Cardiac muscle cell (in vitro differentiated cells and primary cell): ENCODE measurements at places on chromosomes 12 and 14. TPM values are rescaled to one million over a fixed set of nuclear protein-coding genes. Genes with fewer than 3 reads are reported as not detected.

DNA sequence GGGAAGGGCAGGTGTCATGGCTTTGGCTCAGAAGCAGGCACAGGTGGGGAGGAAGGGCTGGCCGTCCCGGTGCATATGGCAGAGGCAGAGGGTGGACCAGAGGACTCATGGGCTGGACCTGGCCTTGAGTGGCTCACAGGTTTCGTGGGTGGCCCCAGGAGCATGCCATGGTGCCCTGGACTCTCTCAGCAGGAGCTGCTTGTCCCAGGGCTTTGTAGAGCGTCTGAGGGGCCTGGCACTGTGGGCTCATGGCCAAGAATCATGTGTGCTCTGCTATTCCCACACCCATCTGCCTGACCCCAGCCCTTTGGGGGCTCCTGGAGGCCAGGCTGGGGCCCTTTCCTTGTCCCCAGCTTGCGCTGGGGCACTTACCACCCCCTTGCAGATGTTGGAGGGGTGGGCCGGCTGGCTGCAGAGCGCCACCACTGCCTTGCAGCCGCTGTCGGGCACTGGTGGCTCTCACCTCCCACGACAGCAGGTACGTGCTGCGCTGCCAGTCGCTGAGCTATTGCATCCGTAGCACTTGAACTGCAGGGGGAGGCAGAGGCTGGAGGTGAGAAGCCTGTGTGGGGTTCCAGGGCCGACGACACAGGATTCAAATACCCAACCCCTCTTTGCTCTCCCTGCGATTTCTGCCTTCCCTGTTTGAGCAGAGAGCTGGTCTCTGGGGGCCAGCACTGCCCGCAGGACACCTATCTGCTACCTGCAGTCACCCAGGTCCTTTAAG is 187.4 kb upstream of the PRMT8 start:
- no peak overlapping the region for H3K27ac ChIP-seq
- no peaks in the 10 kb centered on the region for H3K36me3 ChIP-seq
- DNase-seq, result peak; percentile 73
- peaks cover 5% of the 10 kb centered on the region for H3K27me3 ChIP-seq

DNA sequence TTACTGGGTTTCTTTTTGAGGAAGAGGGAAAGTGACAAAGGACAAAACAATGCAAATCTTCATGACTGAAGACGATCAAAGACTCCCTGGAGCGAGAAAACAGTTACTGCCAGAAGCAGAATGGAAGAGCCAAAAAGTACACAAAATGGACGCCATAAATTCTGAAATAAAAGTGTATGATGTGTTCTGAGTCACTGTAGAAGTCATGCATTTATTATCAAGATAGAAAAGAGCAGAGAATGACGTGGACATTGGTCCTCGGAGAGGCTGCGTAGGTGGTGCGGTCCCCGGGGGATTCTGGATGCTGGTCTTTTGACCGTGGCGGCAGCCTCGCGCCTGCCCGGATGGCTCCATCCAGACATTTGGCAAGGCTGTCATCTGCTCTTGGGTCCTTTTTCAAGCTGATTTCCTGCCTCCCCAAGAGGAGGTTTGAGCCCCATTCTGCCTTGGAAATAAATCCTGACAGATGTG is 52.8 kb downstream of the C14orf132 start:
- H3K4me3 ChIP-seq, result no peak overlapping the region
- no peak overlapping the region for H3K27ac ChIP-seq
- no peaks in the 10 kb centered on the region for H3K36me3 ChIP-seq
- DNase-seq, result no peak
- H3K27me3 ChIP-seq, result no peaks in the 10 kb centered on the region
- H3K4me1 ChIP-seq, result peaks cover 5% of the 10 kb centered on the region

DNA sequence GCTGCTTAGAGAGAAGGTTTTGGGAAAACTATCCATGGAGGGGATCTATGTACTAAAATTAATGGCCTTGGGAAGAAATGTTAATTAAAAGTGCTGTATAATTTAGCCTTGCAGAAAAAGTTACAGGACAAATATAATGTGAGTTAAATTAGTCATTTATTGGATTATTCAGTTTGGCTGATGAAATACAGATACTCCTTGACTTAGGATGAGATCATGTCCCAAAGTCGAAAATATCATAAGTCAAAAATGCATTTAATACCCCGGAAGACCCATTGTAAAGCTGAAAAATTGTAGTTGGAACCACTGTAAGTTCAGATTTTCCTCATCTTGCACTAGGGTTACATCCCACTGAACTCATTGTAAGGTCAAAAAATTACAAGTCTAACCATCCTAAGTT is 9.7 kb downstream of the RTRAF start:
- H3K27ac ChIP-seq, result peak overlapping the region; percentile 94
- DNase-seq, result no peak
- peaks cover 65% of the 10 kb centered on the region for H3K36me3 ChIP-seq
- no peak overlapping the region for H3K4me3 ChIP-seq
- H3K4me1 ChIP-seq, result peaks cover 24% of the 10 kb centered on the region

Gene TAS2R19
- polyA plus RNA-seq, result not detected in 2 replicates

Gene RFLNA
- 1.8 and 4.7 TPM in 2 replicates for polyA plus RNA-seq

Gene BCL11B
- polyA plus RNA-seq, result 0.04 and 0.57 TPM in 2 replicates

GRCh38 chr14:101588990-101589389 is 27.7 kb downstream of the DIO3 start:
- no peaks in the 10 kb centered on the region for H3K27me3 ChIP-seq
- no peak overlapping the region for H3K27ac ChIP-seq
- H3K4me1 ChIP-seq, result no peaks in the 10 kb centered on the region
- H3K36me3 ChIP-seq, result no peaks in the 10 kb centered on the region

- no peak overlapping the region for H3K4me3 ChIP-seq
- peaks cover 8% of the 10 kb centered on the region for H3K4me1 ChIP-seq
- no peaks in the 10 kb centered on the region for H3K27me3 ChIP-seq
- no peaks in the 10 kb centered on the region for H3K36me3 ChIP-seq
- H3K27ac ChIP-seq, result no peak overlapping the region
- no peak for DNase-seq
These were observed 7.7 kb upstream of the HPD start for GRCh38 chr12:121866331-121866730.

DNA sequence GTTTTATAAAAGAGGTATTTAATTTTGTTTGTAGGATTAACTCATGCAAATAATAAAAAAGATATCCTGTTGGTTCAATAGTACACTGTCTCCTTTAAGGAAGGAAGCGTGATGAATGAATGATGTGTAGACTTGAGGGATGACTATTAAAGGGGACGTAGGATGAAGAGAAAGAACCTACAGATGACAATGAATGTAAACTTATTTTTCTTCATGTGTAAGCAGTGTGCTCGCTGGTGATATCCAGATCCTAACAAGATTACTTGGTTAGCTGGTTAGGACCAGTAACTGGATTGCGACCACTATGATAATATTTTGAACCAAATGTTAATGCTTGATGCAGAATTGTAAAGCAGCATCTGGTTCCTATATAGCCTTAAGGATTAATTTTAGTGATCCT is 2.6 kb downstream of the ARF6 start:
- peaks cover 41% of the 10 kb centered on the region for H3K4me1 ChIP-seq
- H3K4me3 ChIP-seq, result peak overlapping the region; percentile 7
- no peaks in the 10 kb centered on the region for H3K27me3 ChIP-seq

Gene TGFB3
- 11.3 and 13.9 TPM in 2 replicates for polyA plus RNA-seq

DNA sequence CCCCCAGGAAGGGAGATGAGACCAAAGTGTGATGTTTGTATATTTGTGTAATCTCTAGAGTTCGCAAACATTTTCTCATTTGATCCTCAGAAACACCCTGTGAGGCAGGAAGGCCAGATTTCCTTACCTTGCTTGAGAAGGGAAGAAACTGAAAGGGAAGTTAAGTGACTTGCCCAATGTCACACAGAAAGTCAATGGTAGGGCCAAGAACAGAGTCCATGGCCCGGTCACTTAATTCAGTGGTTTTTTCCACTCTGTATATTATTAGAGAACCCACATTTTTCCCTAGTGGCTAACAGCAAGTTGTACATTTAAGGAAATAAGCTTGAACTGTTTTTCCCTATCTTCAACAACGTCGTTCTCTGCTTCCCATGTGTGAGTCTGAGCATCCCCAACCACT is 25.6 kb upstream of the CHPT1 start:
- no peak overlapping the region for H3K4me3 ChIP-seq
- DNase-seq, result no peak
- no peaks in the 10 kb centered on the region for H3K36me3 ChIP-seq
- no peak overlapping the region for H3K27ac ChIP-seq
- no peaks in the 10 kb centered on the region for H3K4me1 ChIP-seq

- no peaks in the 10 kb centered on the region for H3K36me3 ChIP-seq
- H3K27me3 ChIP-seq, result no peaks in the 10 kb centered on the region
- no peaks in the 10 kb centered on the region for H3K4me1 ChIP-seq
- H3K4me3 ChIP-seq, result no peak overlapping the region
These were observed 28.5 kb downstream of the NOPCHAP1 start for GRCh38 chr12:105014603-105015002.

- no peak overlapping the region for H3K4me3 ChIP-seq
- peaks cover 39% of the 10 kb centered on the region for H3K4me1 ChIP-seq
- H3K27me3 ChIP-seq, result no peaks in the 10 kb centered on the region
- H3K27ac ChIP-seq, result peak overlapping the region; percentile 29
- H3K36me3 ChIP-seq, result no peaks in the 10 kb centered on the region
- DNase-seq, result no peak
These were observed 137.9 kb downstream of the BTG1 start for GRCh38 chr12:92007787-92008186.

DNA sequence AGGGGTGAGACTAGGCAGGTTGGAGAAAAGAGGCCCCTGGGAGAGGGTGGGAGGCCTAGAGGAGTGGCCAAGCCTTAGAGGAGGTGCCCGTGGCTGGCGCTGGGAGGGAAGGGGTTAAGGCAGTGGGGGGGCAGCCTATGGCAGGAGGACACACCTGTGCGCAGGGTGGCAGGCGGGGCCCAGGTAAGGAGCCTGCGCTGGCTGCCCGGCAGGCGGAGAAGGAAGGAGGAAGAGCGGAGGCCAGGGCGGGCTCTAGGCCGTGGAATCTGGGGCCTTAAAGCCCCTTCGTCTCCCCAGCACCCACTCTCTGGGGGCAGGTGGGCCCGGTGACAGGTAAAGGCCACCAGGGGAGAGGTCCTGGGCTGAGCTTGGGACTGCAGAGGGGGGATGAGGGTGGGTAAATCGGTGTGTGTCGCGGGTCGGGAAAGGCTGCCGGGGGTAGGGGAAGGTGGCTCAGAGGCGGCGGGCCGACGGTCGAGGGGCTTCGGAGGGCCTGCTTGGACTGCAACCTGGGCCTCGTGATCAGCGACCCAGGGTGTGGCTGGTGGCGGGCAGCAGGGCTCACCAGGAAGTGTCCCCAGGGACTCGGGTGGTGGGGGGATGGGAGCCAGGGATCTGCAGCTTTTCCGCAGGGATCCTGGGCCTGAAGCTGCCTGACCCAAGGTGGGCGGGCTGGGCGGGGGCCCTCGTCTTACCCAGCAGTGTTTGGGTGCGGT is 7.3 kb downstream of the PHB2 start:
- no peak overlapping the region for H3K4me3 ChIP-seq
- no peak for DNase-seq
- no peak overlapping the region for H3K27ac ChIP-seq
- H3K36me3 ChIP-seq, result peaks cover 29% of the 10 kb centered on the region
- H3K27me3 ChIP-seq, result no peaks in the 10 kb centered on the region
- H3K4me1 ChIP-seq, result peaks cover 13% of the 10 kb centered on the region

- H3K4me3 ChIP-seq, result no peak overlapping the region
- H3K4me1 ChIP-seq, result no peaks in the 10 kb centered on the region
- DNase-seq, result no peak
These were observed 29.2 kb downstream of the DYRK4 start for GRCh38 chr12:4591180-4591687.

GRCh38 chr12:23415180-23415579 is 534.3 kb downstream of the SOX5 start:
- no peak overlapping the region for H3K27ac ChIP-seq
- DNase-seq, result no peak
- no peaks in the 10 kb centered on the region for H3K27me3 ChIP-seq
- H3K4me1 ChIP-seq, result no peaks in the 10 kb centered on the region
- H3K4me3 ChIP-seq, result no peak overlapping the region
- H3K36me3 ChIP-seq, result no peaks in the 10 kb centered on the region

- H3K27me3 ChIP-seq, result no peaks in the 10 kb centered on the region
- no peak overlapping the region for H3K27ac ChIP-seq
- H3K4me3 ChIP-seq, result no peak overlapping the region
- DNase-seq, result no peak
These were observed 350.3 kb downstream of the SLC6A15 start for GRCh38 chr12:84562331-84562730.

Gene SCNN1A
- not detected in 2 replicates for polyA plus RNA-seq

- no peaks in the 10 kb centered on the region for H3K27me3 ChIP-seq
- no peaks in the 10 kb centered on the region for H3K4me1 ChIP-seq
- no peaks in the 10 kb centered on the region for H3K36me3 ChIP-seq
- no peak overlapping the region for H3K27ac ChIP-seq
These were observed 112.2 kb downstream of the SLC16A7 start for GRCh38 chr12:59708064-59708463.

DNA sequence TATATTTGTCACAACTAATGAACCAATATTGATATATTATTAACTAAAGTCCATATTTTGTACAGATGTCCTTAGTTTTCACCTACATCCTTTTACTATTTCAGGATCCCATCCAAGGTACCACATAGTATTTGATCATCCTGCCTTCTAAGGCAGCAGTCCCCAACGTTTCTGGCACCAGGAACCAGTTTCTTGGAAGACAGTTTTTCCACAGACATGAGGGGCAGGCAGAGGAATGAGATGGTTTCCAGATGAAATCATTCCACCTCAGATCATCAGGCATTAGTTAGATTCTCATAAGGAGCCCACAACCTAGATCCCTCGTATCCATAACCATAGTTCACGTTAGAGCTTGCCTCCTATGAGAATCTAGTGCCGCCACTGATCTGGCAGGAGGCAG is 82.8 kb upstream of the BCL2L14 start:
- no peaks in the 10 kb centered on the region for H3K27me3 ChIP-seq
- DNase-seq, result no peak
- H3K36me3 ChIP-seq, result no peaks in the 10 kb centered on the region

DNA sequence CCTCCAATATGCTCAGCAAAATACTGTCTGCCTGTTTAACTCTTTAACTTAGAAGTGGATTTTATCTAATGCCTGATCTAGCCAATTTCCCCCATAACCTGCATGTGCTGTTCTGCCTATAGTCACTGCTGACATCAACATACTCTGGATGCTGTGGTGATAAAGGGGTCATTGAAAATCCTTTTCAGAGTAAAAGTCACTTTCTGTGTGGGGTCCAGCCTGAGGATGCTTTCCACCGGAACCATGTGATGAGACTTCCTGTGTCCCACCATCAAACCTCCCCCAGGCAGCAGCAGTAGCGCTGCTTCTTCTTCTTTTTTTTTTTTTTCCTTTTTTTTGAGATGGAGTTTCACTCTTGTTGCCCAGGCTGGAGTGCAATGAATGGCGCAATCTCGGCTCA is 607.0 kb downstream of the BCL11B start:
- no peaks in the 10 kb centered on the region for H3K27me3 ChIP-seq
- H3K4me3 ChIP-seq, result no peak overlapping the region
- DNase-seq, result no peak
- H3K27ac ChIP-seq, result no peak overlapping the region
- peaks cover 4% of the 10 kb centered on the region for H3K4me1 ChIP-seq
